Sigmoid colon (tissue), 7 donors: ENCODE measurements at places on chromosomes 2 and 18. TPM values are rescaled to one million over a fixed set of nuclear protein-coding genes. Genes with fewer than 3 reads are reported as not detected.

DNA sequence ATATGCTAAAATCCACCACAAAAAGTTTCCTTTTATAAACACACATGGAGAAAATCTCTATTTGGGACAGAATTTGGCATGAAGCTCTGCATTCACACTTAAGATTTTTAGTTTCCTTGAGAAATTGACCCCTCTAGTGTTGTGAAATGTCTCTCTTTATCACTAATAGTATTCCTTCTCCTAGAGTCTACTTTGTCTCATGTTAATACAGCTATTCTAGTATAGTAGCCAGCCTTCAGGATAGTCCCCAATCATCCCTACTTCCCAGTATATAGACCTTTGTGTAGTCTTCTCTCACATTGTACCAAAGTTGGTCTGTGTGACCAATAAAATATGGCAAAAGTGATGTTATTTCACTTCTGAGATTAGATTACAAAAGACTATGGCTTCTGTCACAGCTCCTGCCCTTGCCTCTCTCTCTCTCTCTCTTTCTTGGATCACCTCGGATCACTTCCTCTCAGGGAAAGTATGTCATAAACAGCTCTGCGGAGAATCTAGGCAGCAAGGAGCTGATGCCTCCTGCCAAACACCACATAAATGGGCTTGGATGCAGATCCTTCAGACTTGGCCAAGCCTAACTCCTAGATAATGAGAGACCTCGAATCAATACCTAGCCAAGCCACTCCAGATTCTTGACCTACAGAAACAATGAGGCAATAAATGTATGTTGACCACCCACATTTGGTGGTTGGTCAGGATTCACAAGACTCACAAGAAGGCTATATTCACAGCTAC, 59.7 kb upstream of the NABP1 start:
- H3K4me3 ChIP-seq: no peak overlapping the region
- H3K36me3 ChIP-seq: no peaks in the 10 kb centered on the region
- no peak for DNase-seq
- H3K27ac ChIP-seq: no peak overlapping the region
- H3K4me1 ChIP-seq: no peaks in the 10 kb centered on the region
- no peaks in the 10 kb centered on the region for H3K27me3 ChIP-seq

GRCh38 chr2:15561574-15562344, 625 bp upstream of the NBAS start:
- H3K36me3 ChIP-seq: no peaks in the 10 kb centered on the region
- no peak for DNase-seq
- H3K27ac ChIP-seq: peak overlapping the region; percentile 82
- H3K4me3 ChIP-seq: peak overlapping the region; percentile 92

DNA sequence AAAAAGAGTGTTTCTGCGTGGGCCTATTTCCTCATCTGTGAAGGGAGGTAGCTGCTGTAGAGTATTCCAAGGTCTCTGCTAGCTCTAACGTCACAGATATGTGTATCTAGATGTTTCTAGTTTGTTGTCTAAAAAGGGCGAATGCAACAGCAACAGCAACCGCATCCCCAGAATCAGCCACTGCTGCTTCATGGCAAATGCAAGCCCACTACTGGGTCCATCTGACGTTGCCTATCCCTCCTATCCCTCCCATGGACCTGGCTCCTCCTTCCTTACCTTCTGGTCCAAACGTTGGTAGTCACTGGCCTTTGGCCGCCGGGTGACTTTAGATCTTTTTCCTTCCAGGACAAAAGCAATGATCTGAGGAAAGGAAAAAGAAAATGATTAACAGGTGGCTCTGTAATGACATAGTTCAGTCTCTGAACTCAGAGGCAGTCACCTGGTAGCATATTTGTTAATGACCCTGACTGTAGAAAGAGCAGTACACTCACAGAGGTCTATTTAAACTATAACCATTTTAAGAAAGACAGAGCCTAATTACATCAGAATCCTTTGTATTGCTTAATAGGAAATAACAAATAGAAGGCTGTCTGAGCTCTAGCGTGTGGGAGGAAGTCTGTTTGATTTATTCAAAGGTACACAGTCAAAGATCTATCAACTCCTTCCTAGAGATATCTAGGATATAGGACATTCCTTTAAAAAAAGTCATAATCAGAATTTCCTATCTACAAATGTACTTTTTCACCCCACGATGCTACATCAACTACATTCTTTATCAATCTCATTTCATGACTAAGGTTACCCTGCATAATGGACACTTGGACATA, 2.9 kb downstream of the TGOLN2 start:
- DNase-seq: peak; percentile 53
- peaks cover 65% of the 10 kb centered on the region for H3K4me1 ChIP-seq
- no peak overlapping the region for H3K4me3 ChIP-seq
- no peaks in the 10 kb centered on the region for H3K27me3 ChIP-seq

DNA sequence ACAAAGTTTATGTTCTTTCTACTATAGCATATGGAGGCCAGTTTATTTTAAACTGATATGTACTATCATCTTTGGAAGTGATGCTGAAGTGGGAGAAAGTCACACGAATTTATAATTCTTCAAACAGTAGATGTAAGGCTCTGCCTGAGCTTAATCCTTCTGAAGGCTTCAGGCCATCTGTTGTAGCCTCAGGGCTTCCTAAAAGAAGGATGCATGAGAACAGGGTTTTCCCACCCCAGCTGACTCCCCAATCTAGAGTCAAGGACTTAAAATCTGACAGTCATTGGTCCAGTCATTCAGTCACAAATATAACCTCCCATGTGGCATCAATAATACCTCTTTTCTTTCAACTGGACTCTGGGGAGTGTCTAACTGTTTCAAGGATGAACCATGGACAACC, 330.5 kb downstream of the KCNS3 start:
- H3K36me3 ChIP-seq: no peaks in the 10 kb centered on the region
- H3K27ac ChIP-seq: no peak overlapping the region
- no peaks in the 10 kb centered on the region for H3K4me1 ChIP-seq
- H3K27me3 ChIP-seq: no peaks in the 10 kb centered on the region
- no peak overlapping the region for H3K4me3 ChIP-seq
- no peak for DNase-seq

Gene KCTD1
- 10.2 TPM for polyA plus RNA-seq

GRCh38 chr2:120227111-120227991, 4.2 kb upstream of the TMEM185B start:
- no peaks in the 10 kb centered on the region for H3K27me3 ChIP-seq
- H3K27ac ChIP-seq: no peak overlapping the region
- no peaks in the 10 kb centered on the region for H3K4me1 ChIP-seq

- no peak overlapping the region for H3K4me3 ChIP-seq
- peaks cover 22% of the 10 kb centered on the region for H3K4me1 ChIP-seq
- no peaks in the 10 kb centered on the region for H3K27me3 ChIP-seq
- no peak for DNase-seq
Observed at GRCh38 chr2:119766944-119767343, 7.2 kb downstream of the PTPN4 start.

DNA sequence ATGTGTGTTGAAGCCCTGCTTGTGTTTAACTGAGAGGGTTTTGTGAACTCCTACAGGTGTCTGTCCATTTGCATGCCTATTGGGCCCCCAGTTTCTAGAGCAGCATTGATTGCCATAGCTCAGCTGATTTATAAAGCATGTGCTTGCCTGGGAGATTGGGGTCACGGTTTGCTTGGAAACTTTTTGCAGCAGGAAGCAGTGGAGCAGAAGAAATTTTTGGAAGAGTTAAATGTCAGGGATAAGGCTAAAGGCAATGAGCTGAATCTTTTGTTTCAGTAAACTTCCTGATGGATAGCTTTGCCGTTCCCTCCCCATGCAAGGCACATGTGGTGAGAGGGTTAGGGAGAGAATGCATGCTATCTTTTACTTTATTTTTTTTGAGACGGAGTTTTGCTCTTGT, 102.2 kb downstream of the PTPRM start:
- H3K4me1 ChIP-seq: no peaks in the 10 kb centered on the region
- H3K4me3 ChIP-seq: no peak overlapping the region
- no peak overlapping the region for H3K27ac ChIP-seq
- DNase-seq: no peak

GRCh38 chr2:44200759-44201158, 32.1 kb downstream of the PPM1B start:
- no peaks in the 10 kb centered on the region for H3K27me3 ChIP-seq
- H3K36me3 ChIP-seq: no peaks in the 10 kb centered on the region
- no peak overlapping the region for H3K4me3 ChIP-seq
- DNase-seq: no peak

- H3K4me3 ChIP-seq: no peak overlapping the region
- H3K27me3 ChIP-seq: no peaks in the 10 kb centered on the region
- H3K27ac ChIP-seq: no peak overlapping the region
- H3K36me3 ChIP-seq: no peaks in the 10 kb centered on the region
- no peak for DNase-seq
- no peaks in the 10 kb centered on the region for H3K4me1 ChIP-seq
Observed at GRCh38 chr2:164560181-164560792, 61.0 kb downstream of the GRB14 start.

DNA sequence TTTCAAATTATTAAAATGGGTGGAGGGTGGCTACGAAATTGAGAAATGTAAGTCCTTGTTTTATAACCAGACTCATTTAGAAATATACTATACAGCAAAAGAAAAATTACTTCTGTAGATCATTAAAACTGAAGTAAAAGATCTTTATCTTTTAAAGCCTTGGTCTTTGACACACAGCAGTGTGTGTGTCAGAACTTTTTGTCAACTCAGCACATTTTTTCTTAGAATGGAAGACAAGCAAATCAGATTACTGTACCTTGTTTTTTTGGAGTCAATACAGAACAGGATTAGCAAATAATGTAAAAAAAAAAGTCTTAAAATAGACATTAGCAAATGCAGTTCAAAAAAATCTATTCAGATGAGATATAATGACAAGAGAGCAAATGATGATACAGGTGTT, 49.1 kb downstream of the C2orf76 start:
- H3K36me3 ChIP-seq: no peaks in the 10 kb centered on the region
- no peak overlapping the region for H3K4me3 ChIP-seq
- H3K27me3 ChIP-seq: no peaks in the 10 kb centered on the region
- no peak overlapping the region for H3K27ac ChIP-seq

Gene CAD
- polyA plus RNA-seq: 27.4 TPM

Gene PNPT1
- polyA plus RNA-seq: 3.0 TPM

- H3K4me3 ChIP-seq: no peak overlapping the region
- H3K36me3 ChIP-seq: peaks cover 10% of the 10 kb centered on the region
- peak; percentile 35 for DNase-seq
Observed at GRCh38 chr2:95381212-95382191, 21.0 kb upstream of the FAHD2A start.

- no peak for DNase-seq
- no peaks in the 10 kb centered on the region for H3K27me3 ChIP-seq
- no peak overlapping the region for H3K4me3 ChIP-seq
- H3K36me3 ChIP-seq: no peaks in the 10 kb centered on the region
- H3K27ac ChIP-seq: no peak overlapping the region
Observed at GRCh38 chr2:200975672-200976071, 12.2 kb upstream of the ORC2 start.

- no peaks in the 10 kb centered on the region for H3K27me3 ChIP-seq
- no peaks in the 10 kb centered on the region for H3K4me1 ChIP-seq
- H3K27ac ChIP-seq: no peak overlapping the region
- H3K4me3 ChIP-seq: no peak overlapping the region
- DNase-seq: no peak
Observed at GRCh38 chr2:9219027-9219445, 12.4 kb downstream of the ASAP2 start.

Gene SP100
- polyA plus RNA-seq: 50.4 TPM

- peak; percentile 61 for DNase-seq
- H3K4me1 ChIP-seq: no peaks in the 10 kb centered on the region
Observed at GRCh38 chr2:39919511-39920306, 140.7 kb upstream of the THUMPD2 start.

GRCh38 chr2:56288838-56289580, 105.2 kb downstream of the CCDC85A start:
- H3K4me3 ChIP-seq: no peak overlapping the region
- H3K27me3 ChIP-seq: no peaks in the 10 kb centered on the region
- H3K4me1 ChIP-seq: no peaks in the 10 kb centered on the region
- H3K36me3 ChIP-seq: no peaks in the 10 kb centered on the region
- DNase-seq: no peak

- no peaks in the 10 kb centered on the region for H3K27me3 ChIP-seq
- H3K36me3 ChIP-seq: no peaks in the 10 kb centered on the region
- no peak overlapping the region for H3K27ac ChIP-seq
- H3K4me1 ChIP-seq: no peaks in the 10 kb centered on the region
- DNase-seq: no peak
Observed at GRCh38 chr2:215611609-215612386, 175.9 kb upstream of the FN1 start.

GRCh38 chr2:176454893-176455815, 185.9 kb downstream of the MTX2 start:
- no peak overlapping the region for H3K4me3 ChIP-seq
- H3K27me3 ChIP-seq: no peaks in the 10 kb centered on the region
- DNase-seq: peak; percentile 92
- peak overlapping the region; percentile 51 for H3K27ac ChIP-seq

DNA sequence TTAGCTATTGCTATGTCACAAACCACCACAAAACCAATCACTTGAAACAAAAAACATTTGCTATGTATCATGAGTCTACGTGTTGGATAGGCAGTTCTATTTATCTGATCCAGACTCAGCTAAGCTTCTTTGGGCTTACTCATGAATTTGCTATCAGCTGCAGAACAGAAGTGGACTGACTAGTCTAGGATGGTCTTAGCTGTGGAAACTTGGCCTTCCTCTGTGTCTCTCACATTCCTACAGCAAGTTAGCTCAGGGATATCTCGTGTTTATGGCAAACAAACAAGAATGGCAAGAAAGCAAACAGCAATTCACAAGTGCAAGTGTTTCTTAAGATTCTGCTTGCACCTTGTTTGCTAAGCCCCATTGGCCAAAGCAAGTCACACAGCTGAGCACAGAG, 288.0 kb upstream of the TNP1 start:
- H3K4me3 ChIP-seq: no peak overlapping the region
- DNase-seq: no peak
- no peaks in the 10 kb centered on the region for H3K4me1 ChIP-seq
- H3K36me3 ChIP-seq: no peaks in the 10 kb centered on the region
- H3K27me3 ChIP-seq: no peaks in the 10 kb centered on the region
- no peak overlapping the region for H3K27ac ChIP-seq

Gene CNGA3
- polyA plus RNA-seq: not detected

DNA sequence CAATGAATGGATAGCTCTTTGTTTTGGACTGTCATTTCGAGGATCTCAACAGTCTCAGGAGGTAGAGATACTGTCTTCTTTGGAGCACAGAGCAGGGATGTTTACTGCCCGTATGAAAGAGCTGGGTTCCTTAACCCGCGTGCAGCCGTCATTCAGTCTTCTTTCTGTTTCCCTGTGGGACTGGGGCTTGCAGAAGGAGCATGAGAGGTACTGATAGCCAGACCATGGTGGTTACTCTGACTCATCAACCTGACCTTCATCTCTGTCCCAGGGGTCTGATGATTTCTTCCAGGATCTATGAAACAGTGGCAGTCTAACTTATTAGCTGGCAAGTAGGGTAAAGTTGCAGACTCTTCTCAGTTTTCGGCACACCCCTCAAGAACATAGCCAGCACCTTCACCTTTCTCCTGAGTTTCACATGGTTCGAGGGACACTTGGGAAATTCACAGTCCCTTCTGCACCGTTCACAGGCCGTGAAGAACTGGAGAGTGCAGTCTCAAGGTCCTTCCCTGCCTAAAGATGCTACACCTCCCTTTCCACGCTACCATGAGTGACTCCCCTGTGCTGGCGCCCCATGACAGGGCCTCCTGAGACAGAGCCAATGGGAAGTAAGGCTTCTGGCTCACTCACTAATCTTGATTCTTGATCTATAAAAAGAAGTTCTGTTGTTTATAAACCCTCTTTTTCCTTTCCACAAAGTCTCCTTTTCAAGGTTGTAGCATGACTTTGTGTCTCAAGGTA, 226.2 kb downstream of the MC4R start:
- no peaks in the 10 kb centered on the region for H3K4me1 ChIP-seq
- H3K27ac ChIP-seq: no peak overlapping the region
- H3K36me3 ChIP-seq: no peaks in the 10 kb centered on the region
- H3K27me3 ChIP-seq: no peaks in the 10 kb centered on the region

Gene MC5R
- polyA plus RNA-seq: not detected

- H3K27me3 ChIP-seq: no peaks in the 10 kb centered on the region
- no peak overlapping the region for H3K27ac ChIP-seq
- no peak for DNase-seq
- no peaks in the 10 kb centered on the region for H3K4me1 ChIP-seq
- no peaks in the 10 kb centered on the region for H3K36me3 ChIP-seq
Observed at GRCh38 chr2:131835621-131836091, 308.0 kb downstream of the CCDC74A start.
